Iris pigment epithelial cell (primary cell): ENCODE measurements at places on chromosomes 1 and 21.

DNA sequence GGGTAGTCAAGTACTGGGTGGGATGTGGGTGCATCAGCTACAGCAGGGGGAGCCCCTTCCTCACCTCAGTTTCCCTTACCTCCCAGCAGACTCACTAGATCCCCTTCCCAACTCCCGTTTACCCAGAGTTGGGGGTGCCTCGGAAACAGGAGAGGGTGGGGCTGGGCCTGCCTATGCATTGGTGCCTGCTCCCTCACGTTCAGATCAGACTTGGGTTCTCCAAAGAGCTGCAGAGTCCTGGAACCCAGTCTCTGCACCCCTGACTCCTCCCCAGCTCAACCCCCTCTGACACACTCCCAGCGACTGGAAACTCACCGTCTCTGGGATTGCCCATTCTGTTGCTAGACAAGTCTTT lies 6.0 kb downstream of the FOXO6 start:
- DNase-seq: no peak

DNA sequence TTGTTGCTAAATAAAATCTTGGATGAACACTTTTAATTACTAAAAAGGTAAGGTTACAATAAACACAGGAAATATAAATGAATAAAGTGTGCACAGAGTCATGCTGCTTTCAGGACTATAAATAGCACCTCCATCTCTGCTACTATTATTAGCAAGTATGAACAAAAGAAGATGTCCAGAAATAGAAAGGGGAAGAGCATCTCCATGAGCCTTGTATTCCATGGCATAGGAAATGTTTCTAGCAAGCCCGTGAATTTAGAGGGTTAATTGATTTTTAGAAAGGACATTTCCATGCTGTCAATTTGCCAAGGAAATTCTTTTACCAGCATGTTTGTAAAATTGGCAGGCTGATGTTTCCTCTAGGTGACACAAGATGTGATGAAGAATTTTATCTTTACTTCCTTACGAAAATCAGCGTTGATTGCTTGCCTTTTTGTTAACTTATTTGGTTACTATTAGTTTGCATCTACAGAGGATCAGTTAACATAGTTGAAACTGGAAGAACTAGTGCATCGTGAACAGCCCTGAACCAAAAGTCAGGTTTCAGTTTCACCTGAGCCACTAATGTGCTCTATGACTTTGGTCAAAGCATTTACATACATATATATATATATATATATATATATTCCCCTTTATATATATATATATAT lies 45.3 kb downstream of the NR5A2 start:
- no peak for DNase-seq

DNA sequence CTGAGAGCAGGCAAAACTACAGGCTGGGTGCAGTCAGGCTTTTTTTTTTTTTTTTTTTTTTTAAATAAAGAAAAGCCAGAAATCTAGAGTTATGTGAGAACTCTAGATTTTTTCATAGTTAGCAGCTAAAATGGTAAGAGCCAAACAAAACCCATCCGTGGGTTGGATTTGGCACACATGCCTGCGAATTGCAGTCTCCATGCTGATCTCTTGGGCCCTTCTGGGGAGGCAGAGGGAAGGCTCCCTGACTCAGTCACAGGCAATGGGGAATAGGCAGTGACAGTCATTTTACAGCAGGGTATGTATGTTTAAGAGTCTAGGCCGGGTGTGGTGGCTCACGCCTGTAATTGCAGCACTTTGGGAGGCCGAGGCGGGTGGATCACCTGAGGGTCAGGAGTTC lies 2.6 kb downstream of the TXLNA start:
- DNase-seq: no peak

- DNase-seq: no peak
Observed at GRCh38 chr1:201429736-201430501, 8.4 kb upstream of the TNNI1 start.

DNA sequence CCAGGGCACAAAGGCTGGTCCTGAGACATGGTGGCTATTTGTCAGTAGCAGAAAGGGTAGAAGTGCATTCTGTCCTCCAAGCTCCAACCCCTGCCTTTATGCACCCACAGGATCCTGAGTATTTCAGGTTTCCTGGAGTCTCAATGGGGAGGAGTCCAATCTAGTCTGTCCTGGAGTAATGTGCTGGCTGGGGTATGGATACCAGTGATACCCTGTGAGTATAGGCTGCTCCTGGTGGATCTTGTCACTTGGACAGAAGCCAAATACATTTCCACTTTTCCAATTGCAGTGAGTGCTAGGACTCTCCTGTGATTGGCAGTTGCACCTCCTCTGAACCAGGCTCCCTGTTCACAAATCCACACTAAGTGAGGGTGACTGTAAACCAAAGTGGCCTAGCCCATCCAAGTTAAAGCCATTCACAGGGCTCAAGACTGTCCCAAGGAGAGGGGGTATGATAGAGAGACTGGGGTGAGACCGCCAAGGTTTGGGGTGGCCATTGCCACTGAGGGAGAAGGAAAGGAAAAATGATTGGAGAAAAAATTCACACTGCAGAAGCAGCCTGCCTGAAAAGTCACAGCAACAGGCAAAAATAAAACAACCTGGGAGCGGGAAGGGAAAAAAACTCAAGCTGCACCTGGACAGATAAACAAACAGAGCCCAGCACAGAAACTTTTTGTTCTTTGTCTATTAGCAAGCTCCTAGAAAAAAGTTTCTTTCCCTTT lies 163.4 kb upstream of the ETV3 start:
- DNase-seq: no peak

GRCh38 chr1:225318706-225319575 lies 108.9 kb downstream of the LBR start:
- DNase-seq: peak; percentile 41

DNA sequence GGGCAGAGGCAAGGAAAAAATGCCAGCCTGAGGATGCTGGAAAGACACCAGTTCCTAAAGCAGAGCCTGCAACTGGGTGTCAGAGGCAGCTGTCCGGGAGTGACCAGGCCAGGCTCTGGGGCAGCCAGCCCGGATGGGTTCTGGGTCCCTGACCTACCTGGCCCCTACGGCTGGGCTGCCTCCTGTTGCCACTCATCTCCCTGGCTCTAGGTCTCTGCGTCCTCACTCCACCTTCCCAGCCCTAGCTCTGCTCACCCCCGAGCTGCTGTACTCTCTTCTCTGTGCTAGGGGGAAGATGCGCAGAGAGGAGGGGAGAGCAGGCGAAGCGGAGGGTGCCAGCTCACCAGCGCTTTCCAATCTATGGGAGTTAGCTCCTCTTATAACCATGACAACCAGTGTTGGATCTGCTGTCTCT lies 9.0 kb downstream of the ARHGEF2 start:
- no peak for DNase-seq

DNA sequence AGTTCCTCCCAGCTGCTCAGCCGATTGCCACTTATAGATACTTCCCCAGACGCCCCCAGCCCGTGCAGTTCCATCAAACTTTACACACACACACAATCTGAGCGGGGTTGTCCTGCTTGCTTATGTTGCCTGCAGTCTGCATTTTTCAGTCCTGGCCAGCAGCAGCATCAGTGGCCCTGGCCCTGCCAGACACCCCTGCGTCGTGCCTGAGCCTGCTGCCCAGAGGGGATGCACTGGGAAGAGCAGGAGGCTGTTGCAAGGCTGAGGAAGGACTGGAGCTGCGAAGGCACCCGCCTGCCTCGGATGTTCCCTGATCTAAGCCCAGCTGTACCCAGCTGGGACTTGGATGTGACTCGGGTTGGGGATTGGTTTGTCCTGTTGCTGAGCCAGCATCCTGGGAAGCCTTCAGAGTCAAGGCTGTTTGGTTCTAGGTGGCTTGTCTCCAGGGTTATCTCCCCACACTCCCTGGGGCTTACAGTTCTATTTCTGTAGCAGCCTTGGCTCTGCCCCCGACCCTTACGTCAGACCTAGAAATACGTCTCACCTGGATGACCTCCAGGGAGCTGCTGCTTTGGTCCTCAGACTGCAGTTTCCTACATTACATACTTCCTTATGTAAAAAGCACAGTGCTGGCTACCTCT lies 42.3 kb downstream of the MAN1C1 start:
- no peak for DNase-seq

DNA sequence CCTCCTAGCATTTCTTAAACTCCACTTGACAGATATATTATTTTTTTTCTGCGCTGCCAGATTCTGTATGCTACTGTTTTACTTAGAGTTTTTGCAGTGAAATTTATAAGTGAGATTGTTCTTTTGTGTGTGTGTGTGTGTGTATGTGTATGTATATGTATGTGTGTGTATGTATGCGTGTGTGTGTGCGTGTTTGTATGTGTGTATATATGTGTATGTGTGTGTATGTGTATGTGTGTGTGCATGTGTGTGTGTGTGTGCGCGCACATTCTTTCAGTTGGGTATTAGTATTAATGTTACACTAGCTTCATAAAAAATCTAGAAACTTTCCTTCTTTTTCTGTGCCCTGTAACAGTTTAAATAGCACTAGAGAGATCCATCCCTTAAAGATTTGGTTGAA lies 152.6 kb upstream of the CSF3R start:
- no peak for DNase-seq

DNA sequence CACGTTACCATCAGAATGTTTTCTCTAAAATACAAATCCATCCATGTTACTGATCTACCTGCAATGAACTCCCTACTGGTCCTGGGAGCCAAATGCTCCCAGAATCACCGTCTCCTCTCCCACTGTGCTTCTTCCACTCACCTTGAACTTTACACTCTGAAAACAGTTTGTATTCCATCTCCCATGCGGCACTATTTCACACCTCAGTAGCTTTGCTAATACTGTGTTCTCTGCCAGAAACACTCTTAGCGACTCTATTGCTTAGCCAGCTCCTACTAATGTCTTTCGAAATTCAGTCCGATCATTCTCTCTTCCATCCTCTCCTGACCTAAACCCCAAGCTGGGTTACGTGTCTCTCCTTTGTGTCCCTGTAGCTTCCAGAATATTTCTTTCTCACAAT lies 284.4 kb upstream of the DUSP10 start:
- no peak for DNase-seq

GRCh38 chr1:240682166-240682858 lies 70.4 kb upstream of the GREM2 start:
- DNase-seq: no peak

GRCh38 chr1:36658838-36659237 lies 176.1 kb upstream of the CSF3R start:
- no peak for DNase-seq

DNA sequence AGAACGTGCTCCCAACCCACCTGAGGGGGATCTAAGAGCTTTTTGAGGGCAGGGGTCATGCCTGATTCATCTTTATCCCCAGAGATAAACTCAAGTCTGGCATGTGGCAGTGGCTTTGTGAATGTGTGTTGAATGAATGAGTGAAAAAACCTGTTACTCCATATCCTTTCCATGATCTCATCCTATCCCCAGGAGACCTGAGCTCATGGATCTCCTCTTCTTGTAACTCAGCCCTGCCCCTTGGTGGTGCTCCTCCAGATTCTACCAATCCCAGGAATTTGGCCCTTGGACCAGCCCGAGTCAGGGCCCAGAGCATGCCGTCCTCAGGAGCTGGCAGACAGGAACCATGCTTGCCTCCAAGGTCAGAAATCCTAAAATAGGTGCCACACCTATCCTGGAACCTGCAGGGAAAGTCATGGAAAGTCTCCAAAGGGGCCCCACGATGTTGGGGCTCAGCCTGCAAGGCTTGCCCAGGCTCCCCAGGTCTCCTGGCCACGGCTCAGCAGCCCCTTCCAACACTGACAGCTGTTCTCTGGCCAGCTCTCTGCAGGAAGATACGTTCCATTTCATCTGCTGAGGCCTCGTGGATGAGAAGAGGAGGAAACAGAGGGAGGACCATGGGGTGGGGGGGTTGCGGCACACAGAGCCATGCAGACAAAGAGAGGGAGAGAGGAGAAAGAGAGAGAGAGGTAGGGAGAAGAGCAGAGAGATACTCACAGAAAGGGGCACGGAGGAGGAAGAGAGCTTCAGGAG lies 214.6 kb downstream of the TRABD2B start:
- DNase-seq: no peak

- DNase-seq: no peak
Observed at GRCh38 chr1:156076609-156077429, 5.4 kb downstream of the MEX3A start.

DNA sequence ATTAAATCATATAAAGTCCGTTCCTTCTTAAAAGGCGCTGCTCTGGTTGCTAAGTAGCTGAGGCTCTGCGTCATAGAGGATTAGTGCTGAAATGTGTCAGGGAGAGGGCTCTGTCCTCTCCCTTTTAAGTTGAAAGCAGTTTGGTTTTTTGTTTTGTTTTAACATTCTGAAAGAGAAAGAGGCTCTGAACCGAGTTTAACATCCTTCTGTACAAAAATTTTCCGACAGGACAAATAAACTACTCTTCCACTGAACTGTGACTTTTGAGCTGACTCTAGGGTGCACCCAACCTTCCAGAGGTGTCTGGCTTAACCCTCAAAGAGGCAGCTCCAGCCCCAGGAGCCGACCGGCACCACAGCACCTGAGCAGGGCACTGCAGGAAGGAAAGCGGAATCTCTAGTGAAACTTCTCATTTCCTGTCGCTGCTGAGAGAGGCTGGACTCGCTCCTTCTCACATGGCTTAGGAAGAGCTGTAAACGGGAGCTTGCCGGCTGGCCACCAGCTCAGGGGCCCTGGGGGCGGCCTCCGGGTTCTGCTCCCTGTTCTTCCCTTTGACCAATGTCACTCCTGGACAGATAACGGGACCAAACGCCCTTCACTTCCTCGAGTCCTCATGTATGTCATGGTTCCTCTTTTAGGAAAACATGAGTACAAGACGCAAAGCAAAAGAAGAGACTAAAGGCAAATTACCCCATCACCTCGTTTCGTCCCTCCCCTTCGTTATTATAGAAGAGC lies 1.2 kb downstream of the VAV3 start:
- peak; percentile 62 for DNase-seq

- peak; percentile 55 for DNase-seq
Observed at GRCh38 chr1:48036710-48037355, 39.6 kb upstream of the TRABD2B start.

DNA sequence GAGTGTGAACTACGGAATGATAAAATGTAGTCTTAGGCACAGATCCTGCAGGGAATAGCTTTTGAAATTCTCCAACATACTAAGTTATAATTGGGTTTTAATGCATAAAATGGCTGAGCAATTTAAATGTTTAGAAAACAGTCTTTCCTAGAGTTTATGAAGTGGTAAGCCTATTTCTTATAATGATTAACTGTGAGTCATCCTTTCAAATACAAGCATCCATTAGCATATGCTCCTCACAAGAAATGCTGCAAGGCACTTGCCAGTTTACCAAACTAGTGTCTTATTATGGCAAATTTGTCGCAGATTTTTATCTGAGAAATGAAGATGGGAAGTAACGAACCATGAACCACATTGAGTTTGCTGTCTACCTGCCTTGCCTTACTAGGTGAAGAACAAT lies 101.3 kb upstream of the ESRRG start:
- no peak for DNase-seq
